ENCODE measurements at places on chromosomes 5 and 9.

GRCh38 chr5:132370971-132371602 lies 1.6 kb downstream of the SLC22A5 start:
- no peak for DNase-seq

DNA sequence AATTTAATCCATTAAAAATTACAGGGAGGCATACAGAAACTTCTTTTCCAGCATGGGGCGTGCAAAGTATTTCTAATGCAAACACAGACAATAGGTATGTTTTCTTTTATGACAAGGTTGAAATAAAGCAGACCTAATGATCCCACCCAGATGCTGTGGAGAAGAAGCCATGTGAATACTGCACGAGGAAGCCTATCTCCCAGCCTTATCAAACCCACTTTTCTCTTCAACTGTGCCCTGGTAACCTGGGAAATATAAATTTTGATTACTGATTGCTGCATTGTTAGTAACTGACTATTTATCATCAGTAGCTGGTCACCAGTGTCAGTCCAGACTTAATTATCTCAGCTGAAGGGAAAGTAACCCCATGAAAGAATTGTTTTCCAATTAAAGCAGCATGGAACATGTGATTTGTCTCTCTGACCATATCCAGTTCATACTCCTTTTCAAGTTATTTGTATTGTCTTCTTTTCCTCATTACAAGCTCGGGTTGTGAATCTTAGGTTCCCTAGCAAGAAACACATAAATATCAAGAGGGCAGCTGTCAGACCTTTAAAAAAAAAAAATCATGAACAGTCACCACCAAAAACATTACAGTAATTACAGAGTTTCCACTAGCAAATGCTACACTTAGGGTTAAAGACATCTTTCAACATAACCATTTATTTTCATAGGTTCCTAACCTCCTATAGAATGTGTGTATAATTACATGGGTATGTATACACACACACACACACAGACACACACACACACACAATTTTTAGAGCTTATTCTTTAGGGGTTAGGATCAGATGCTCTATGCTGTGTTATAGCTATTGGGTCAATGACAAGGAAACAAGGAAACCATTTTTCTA lies 50.3 kb downstream of the SEMA6A start:
- no peak for DNase-seq

- no peak for DNase-seq
Measured at GRCh38 chr9:74803376-74804017, 84.2 kb downstream of the TRPM6 start.

GRCh38 chr5:43078956-43079355 lies 38.8 kb upstream of the ANXA2R start:
- DNase-seq, result no peak

DNA sequence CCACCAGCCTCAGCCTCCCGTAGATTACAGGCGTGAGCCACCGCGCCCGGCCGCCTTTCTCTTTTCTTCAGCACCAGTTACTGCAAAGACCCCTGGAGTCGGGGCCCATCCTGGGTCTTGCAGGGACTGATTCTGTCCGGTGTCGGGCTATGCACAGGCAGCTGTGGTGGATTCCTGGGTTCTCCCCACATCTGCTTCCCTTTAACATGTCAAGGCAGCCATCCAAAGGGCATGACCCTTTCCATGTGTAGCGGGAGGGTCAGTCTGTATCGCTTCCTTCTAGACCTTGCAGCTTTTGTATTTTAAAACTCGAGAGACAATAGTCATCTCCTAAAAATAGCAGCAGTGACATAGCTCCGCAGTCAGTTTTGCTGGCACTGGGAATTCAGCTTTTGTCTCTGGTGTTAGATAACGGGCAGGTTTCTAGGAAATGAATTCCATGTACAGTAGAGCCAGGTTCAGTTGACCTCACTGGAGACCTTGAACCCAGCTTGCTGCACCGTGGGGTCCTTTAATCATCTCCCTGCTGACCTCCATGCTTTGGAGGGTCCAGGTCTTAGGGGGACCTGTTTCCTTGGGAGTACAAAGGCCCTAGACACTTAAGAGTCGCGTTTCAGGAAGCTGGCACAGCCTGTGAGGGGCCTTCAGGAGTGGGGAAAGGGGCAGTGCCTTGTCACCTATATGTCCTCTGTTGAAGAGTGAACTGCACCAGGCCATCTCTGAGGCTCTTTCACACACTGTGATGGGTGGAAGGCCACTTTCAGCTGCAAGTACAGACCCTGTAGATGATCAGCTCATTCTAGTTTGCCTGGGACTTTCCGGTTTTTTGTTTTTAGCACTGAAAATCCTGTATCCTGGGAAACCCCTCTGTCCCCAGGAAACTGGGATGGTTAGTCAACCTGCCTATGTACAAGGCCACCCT lies 13.8 kb downstream of the ANKRD33B start:
- DNase-seq, result no peak

- peak; percentile 95 for DNase-seq
Measured at GRCh38 chr5:154858297-154858971, at the start of gene CNOT8. Gene CNOT8 (plus strand): TSS chr5:154858627. CDS start chr5:154863279, 4,652 bp downstream.

All from stimulated activated CD8-positive, alpha-beta memory T cell treated with anti-CD3 and anti-CD28 coated beads, Interleukin-12 subunit alpha, Interleukin-12 subunit beta, amount 100 ng/mL, for 4 hours (primary cell).